ENCODE measurements at places on chromosomes 5 and 9.

- DNase-seq, result no peak
Measured at GRCh38 chr5:56557198-56557597, 258.2 kb upstream of the MAP3K1 start.

DNA sequence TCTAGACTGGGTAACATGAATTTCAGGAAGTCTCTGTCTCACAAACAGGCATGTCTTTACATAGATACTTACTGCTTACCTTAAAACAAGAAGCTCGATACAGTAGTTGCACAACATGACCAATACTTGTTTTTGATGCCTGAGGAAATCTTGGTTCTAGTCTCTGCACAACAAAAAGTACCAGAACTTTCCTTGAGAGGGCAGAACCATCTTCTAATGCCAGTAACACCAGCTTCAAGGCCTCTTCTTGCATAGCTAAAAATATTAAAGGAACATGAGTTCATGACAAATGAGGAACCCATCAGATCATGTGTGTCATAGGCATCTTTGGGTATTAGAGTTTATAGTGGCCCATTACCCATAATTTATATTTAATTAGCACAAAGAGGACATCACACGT, 22.0 kb downstream of the RC3H2 start:
- no peak for DNase-seq

- DNase-seq, result no peak
Measured at GRCh38 chr5:103434057-103434456, 128.5 kb downstream of the NUDT12 start.

GRCh38 chr5:180097926-180098325, 26.4 kb upstream of the RNF130 start:
- DNase-seq, result no peak

DNA sequence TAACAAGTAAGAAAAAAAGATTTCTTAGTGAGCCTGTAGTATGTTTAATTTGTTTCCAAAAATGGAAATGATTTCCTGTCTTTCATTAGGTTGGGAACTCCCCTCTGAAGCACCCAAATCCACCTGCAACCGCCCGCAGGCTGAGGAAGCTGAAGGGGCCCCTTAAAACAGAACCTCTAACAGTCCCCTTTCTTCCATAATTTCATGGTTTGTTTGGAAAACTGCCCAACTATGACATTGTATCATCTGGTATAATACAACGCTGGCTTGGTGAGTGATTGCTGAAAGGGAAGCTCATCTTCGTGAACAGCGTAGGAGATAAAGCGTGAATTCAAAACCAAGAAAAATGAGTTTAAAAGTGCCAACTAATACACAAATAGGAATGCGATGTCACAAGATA, 215.5 kb downstream of the FSTL4 start:
- DNase-seq, result peak; percentile 69

DNA sequence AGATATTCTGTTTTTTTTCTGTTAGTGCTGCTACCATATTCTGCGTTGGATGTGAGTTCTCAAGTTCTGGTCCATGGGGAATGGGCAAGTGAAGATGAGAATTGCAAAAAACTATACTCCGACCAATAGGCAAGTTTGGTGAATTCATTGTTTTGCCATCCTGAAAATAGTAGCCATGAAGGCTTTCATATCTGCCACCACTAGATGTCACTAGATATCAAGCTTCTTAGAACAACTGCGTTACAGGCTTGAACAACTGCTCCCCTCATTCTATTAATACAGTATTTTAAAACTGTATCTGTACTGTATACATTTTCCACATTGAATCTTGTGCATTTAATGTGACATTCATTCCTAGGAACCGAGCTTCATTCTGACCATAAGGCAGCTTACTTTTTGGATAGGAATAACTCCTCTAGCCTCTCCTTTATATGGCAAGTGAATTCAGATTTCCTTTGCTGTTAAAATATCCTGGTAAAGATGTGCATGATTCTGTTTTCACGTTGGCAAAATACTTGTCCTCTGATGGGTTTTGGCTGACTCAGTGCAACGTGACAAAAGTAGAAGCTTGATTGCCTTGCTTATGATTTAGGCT, 163.6 kb downstream of the SREK1 start:
- peak; percentile 78 for DNase-seq

DNA sequence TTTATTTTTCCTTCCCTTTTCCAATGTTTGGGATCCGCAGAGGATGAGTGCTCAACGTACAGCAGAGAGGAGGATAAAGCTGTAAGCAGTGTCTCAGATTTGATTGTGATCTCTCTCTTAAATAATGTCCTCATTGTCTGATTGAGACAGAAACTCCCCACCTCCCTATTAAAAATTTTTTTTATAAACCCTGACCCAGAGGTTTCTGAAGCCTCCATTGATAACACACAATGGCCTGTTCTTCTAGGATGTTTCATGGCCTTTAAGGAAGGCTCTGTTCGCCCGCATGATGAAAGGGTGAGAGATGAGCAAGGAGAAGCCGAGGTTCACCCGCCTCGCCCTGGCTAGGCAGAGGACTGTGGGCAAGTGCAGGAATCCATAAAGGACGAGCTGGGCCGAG, 138.2 kb upstream of the GAS1 start:
- no peak for DNase-seq

GRCh38 chr5:93503598-93504067, 77.4 kb downstream of the NR2F1-AS1 start:
- no peak for DNase-seq

DNA sequence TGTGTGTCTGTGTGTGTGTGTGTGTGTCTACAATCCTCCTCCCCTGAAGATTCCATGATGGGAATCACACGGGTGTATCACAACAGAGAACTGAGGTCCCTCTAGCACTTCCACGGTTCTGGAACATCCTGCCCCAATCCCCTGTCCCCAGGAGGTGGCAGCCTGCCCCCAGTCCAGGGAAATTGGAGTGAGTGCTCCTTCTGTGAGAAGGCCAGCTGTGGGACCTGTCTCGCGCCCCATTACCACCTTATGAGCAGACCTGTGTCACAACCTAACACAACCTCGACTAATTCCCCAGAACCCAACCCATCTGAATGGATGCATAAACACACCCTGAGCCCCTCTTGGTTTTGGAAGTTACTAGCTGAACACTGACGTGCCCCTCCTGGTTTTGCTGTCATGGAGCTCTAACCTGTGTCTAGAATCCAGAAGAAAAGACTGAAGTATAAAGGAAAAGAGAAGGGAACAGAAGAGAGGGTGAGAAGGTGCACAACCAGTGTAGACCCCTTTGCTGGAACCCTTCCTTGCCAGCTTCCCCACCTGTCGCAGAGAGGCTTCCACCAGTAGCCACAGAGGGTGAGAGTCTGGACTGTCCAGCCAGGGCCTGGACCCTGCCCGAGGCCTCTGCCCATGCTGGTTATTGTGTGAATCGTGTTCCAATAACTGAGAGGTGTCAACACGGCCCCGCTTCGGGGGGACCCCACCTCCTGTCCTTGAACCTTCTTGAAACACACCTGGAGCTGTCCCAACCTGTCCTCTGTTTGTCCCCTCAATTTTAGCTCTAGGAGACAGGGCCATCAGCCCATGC, 3.4 kb downstream of the BTNL9 start:
- DNase-seq, result no peak

GRCh38 chr5:334903-335739, 13.6 kb downstream of the AHRR start:
- no peak for DNase-seq

DNA sequence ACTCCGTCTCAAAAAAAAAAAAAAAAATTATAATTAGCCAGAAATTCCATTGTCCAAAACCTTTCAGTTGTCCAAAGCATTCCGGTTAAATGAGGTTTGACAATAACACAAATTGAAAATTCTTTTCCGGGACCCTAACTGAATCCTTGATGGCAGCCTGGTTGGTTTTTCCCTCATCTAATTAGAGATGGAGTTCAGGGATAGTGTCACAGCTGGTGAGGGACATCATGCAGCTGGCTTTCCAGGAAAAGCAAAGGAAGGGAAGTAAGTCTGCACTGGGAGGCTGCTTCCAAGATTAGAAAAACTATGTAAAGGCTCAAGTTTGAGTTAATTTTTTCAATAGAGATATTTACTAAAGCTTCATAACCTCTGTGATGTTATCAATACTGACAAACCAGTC, 195.4 kb downstream of the ADAMTS12 start:
- no peak for DNase-seq

GRCh38 chr5:139908749-139909148, 113.1 kb downstream of the PSD2 start:
- DNase-seq, result peak; percentile 44

Measured in lung microvascular endothelial cell (primary cell).